Gastroesophageal sphincter (tissue), 4 donors: ENCODE measurements at places on chromosomes 7 and 10.
A peak's percentile ranks its signal among the peaks of the same experiment; 100 is the strongest.

GRCh38 chr10:71920540-71921323 lies 43.5 kb upstream of the CHST3 start:
- no peak for ATAC-seq

GRCh38 chr10:79445977-79446757 lies 743 bp upstream of the ZCCHC24 start:
- peak; percentile 5 for ATAC-seq

GRCh38 chr10:28627102-28627501 lies 50.2 kb upstream of the BAMBI start:
- no peak for ATAC-seq

DNA sequence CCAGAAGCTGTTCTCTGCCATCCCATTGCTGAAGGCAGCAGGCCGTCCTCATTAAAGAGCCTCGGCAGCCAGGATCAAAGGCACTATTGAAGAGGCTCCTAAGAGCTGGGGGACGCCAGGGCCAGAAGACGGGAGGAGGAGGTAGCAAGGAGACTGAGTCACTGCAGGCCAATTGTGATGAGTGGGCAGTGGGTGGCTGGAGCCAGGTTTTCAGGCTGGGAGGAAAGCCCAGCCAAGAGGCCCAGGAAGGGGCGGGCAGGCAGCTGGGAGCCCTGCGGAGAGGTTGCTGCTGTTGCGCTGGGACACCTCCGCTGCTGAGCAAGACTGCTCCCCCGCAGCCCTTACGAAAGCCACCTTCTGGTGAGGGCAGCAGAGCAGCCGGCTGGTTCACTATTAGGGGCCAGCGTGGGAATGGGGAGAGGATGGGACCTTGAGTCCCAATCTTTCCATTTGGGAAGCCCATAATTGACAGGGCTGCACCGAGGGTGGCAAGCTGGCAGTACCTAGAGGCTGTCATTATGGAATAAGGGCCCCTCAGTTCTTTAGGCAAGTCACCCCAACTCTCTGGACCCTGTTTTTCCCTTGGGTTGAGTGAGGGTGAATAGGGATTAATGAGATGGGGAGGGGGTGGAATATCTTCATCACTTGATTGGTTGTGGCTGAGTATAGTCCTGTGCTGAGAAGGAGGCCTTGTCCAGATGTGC lies 48.4 kb downstream of the UNC5B start:
- ATAC-seq, result peak; percentile 32

- peak; percentile 11 for ATAC-seq
Observed at GRCh38 chr7:74032191-74032490, 4.2 kb downstream of the ELN start.

GRCh38 chr10:79295563-79295962 lies 51.7 kb upstream of the PPIF start:
- ATAC-seq, result no peak
